ENCODE measurements at places on chromosomes 5 and 9.

GRCh38 chr5:21823588-21823987 is 1029.6 kb downstream of the CDH12 start:
- no peak for DNase-seq

- DNase-seq, result no peak
Measured at GRCh38 chr9:27432308-27432707, 91.8 kb upstream of the IFNK start.

DNA sequence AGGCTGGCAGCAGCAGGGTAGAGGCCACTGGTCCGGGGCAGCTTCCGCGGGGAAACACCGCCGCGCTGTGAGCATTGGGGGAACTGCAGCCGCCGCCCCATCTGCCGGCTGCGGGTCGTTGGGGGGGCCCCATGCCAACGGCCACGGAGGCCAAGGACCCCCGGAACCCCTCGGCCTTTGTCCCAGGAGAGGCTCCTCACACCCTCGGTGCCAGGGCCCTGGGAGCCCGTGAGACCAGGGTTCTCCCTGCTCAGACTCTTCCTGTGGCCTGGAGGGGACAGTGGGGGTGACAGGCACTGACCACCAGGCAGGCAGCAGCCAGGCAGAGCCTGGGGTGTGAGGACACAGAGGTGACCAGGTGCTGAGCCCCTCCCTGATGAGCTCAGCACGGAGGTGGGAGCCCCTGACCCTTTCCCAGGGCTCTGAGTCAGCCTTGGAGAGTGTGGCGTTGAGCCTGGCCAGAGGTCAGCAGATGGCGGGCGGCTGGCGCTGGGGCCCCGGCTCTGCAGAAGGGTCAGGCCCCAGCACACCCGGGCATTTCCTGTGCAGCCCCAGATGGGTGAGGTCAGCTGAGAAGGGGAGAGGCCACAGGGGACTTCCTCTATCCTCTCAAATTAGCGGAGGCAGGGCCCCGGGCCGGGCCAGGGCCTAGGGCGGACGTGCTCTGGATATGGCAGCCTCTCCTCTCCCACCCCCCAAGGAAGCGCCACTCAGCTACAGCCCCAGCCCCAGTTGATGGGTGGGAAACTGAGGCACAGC is 17.9 kb upstream of the EGFL7 start:
- no peak for DNase-seq

- no peak for DNase-seq
Measured at GRCh38 chr5:11449966-11450365, 454.3 kb downstream of the CTNND2 start.

GRCh38 chr9:107486674-107487520 is 2.7 kb downstream of the KLF4 start:
- DNase-seq, result no peak

Measured in NCI-H1930 (cell line).